ENCODE measurements at places on chromosomes 4 and X.

DNA sequence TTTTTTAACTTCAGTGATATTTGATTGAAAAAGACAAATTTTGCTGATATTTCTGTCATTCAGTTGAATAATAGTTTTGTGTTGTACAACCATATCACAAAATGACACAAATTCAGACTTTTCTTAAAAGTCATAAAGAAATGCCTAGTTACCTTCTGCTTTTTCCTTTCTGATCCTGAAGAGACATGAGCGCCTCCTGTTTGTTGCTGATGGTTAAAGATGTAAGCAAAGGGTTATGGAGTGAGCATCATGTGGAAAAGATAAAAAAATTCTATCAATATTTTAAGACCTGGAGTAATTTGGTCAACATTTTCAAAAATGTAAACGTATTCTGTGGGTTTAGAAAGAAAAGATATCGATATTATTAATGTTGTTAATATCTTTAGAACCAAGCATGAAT, 669.9 kb upstream of the NR3C2 start:
- no peak for DNase-seq

GRCh38 chr4:63459329-63459728, 949.9 kb downstream of the TECRL start:
- no peak for DNase-seq

DNA sequence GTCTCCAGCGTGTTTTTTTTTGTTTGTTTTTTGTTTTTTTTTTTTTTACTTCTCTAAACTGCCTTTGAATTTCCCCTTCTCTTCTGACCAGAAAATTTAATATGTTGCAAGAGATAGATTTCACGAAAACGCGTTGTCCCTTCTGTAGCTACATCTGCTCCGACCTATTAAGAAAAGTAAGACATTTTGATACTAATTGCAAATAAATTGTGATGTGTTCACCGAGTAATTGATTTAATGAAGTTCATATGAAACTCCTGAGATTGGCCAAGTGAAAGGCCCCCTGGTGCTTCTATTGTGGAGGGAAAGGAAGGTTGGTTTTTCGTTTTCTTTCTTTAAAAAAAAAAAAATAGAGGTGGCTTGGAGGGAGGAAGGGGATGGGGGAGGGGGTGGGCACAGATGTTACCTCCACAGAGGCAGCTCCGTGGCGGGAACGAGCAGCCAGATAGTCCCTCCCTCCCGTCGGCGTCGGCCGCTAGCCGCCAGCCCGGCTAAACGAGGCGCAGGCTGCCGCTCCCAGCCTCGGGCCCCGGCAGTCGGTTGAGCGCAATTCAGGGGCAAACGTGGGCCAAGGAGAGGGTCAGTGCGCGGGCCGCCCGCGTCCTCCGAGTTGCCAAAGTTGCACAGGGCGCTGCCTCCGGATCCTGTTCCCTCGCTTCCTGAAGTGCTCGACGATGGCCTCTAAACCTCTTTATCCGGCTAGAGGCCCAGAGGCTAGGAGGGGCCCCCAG, 139.1 kb upstream of the ZIC3 start:
- DNase-seq = no peak

DNA sequence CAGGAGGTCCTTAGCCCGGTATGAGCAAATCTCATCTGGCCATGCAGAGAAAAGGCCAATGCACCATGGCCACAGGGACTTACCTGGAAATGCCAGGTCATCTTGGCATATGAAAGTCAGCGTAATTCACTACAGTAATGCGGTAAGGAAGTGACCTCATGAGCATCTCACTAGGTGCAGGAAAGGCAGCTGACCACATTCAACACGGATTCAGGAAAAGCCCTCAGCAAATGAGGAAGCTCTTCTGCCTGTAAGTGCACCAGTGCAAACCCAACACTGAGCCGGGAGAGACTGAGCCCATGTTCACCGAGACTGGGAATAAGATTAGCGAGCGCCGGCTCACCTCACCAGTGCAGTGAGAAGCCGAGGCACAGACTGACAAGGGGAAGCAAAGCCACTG, 23.7 kb downstream of the LRPAP1 start:
- no peak for DNase-seq

DNA sequence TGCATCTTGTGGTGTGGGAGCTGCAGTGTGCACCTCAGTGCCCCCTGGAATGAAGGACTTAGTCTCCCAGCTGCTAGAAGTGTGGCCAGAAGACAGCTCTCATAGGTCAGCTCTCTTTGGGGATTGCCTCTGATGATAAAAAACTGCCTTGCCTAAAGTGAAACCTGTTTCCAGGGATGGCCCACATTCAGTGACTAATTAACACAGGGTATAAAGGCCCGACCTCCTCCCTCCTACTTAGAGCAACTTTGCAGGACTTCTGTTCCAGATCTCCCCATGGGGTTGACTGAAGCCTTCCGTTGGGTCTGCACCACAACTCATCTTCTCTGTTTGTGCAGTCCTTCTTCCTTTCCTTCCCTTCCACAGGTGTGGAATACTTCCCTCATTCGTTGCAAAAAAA, 53.2 kb downstream of the SPINK2 start:
- DNase-seq = no peak

DNA sequence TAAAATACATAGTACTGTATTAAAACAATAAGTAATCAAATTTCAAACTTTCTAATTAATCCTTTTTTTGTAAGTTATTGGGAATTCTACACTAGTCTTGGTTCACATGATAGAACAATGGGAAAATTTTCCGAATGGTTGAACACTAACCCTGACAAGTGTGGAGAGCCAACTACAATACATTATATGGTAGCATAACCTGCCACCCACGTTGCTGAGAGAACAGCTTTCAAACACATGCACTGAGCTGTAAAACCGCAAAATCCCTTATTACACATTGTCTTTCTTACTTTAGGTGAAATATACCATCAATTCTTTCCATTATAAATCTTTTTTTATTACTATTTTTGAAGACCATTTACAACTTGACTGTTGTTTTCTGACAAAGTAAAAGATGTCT, 54.7 kb downstream of the ANAPC10 start:
- no peak for DNase-seq

DNA sequence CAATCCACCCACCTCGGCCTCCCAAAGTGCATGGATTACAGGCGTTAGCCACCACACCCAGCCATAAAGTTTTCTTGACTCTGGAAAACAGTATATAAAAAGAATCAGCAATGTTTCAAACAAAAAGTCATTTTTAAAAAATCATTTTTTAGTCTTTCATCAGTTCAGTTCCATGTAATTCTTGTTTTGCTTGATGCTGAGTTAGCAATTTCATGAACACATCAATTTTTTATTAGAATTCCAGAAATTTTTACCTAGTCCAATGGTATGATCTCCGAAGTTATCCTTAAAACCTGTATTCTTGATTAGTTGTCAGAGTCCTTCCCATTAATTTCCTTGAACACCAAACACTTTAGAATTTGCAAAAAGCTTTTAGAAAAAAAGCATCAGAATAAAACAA, 56.8 kb downstream of the RCHY1 start:
- DNase-seq = no peak

DNA sequence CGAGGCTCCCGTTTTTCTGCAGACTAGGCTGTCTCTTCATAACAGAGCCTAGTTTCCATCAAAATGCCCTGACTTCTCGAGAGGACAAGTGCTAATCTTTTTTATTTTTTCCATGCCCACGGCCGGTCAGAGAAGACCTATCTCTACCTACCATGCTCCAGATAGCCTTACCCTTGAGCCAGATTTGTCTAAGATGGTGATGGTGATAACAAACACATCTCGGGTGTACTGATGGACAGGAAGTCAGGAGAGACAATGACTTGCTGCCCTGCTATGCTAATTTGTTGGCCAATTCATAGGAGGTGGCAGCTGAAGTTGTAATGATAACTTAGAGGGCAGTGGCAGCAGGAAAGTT, 42.2 kb upstream of the NKRF start:
- no peak for DNase-seq

- no peak for DNase-seq
These were observed 80.3 kb downstream of the DDIT4L start for GRCh38 chr4:100109921-100110320.

- no peak for DNase-seq
These were observed 16.0 kb downstream of the IGFBP7 start for GRCh38 chr4:57093845-57094831.

DNA sequence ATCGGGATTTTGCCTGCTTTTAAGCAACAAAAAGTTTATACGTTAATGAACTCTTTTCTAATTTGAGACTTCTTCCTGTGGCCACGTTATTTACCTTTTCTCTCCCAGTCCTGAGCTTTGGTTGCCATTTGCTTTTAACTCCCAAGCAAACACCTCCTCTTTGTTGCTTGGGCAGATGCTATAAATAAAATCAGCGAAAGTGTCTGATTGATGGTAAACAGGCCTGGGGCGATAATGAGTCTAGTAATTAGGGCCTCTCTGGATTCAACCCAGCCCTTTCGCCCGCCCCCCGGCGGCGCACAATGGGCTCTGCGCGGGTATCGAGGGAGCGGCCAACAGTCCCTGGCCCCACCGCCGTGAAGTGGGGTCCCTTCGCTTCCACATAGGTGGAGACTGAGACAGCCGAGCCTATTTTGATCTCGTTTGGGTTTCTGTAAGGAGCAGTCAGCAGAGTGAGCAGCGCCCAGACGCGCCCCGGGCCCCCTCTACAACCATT, 790 bp downstream of the CLGN start:
- peak; percentile 26 for DNase-seq

- DNase-seq = no peak
These were observed 37.5 kb downstream of the GC start for GRCh38 chr4:71746379-71746778.

GRCh38 chr4:119038116-119038841, 97.4 kb upstream of the MYOZ2 start:
- DNase-seq = no peak

DNA sequence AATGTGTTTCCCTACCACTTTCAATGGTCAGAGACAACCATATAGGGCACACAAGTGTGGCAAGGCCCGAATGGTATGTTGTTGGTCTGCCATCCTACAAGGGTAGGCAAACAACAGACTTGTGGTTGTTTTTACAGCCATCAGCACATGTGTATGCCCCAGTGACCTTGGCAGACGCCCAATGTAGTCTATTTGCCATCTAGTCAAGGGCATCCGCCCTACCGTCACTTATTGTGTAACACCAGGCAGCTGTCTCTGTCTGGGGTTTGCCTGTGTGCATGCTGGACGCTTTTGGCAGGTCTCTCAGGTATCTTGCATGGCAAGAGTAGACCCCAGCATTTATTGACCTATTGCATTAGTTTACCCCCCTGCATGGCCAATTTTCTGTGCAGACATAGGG, 1145.5 kb upstream of the POU3F4 start:
- DNase-seq = no peak

GRCh38 chr4:143713955-143714625, 13.6 kb upstream of the FREM3 start:
- DNase-seq = no peak

- DNase-seq = no peak
These were observed 41.9 kb downstream of the WWC2 start for GRCh38 chr4:183140911-183141320.

- no peak for DNase-seq
These were observed 59.4 kb upstream of the GK2 start for GRCh38 chr4:79467246-79467932.

GRCh38 chrX:115940888-115941332, 229.6 kb upstream of the AGTR2 start:
- peak; percentile 42 for DNase-seq

- DNase-seq = no peak
These were observed at the start of gene PABPC4L for GRCh38 chr4:134201216-134202161. Gene PABPC4L (minus strand): TSS chr4:134201789. CDS start chr4:134201019, 770 bp downstream.

DNA sequence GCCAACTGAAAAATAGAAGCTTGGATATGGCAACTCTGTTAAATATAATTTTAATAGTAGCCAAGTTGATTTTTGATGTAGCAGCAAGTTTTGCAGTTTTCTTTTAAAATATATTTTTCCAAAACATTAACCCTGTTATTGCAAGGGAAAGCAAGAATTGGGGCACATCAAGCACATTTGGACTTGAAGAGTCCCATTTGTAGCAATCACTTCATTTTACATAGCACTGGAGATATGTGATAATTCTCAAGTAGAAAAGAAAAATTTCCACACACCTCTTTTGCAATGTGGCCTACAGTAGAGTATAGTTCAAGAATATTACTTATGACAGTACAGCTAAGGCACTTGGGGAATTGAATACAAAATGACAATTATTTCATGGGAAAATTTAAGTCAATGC, 1.9 kb upstream of the PPP4R3C start:
- no peak for DNase-seq

DNA sequence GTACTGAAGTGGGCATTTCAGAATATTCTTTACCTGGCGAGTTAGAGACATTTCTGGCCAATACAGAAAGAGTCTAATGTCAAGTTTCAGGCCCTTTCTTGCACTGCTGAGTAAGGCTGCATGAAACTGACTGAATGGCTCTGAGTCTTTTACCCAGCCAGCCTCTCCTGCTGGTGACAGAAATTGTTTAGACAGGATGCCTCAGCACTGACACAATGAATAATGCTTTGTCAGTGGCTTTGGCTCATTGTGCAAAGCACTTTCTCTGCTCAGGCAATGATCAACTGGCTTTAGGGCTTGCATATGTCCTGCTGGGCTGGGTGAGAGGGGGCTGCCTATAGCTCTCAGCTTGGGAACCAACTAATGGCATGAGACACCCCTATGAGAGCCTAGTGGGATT, 45.5 kb downstream of the CLNK start:
- no peak for DNase-seq

DNA sequence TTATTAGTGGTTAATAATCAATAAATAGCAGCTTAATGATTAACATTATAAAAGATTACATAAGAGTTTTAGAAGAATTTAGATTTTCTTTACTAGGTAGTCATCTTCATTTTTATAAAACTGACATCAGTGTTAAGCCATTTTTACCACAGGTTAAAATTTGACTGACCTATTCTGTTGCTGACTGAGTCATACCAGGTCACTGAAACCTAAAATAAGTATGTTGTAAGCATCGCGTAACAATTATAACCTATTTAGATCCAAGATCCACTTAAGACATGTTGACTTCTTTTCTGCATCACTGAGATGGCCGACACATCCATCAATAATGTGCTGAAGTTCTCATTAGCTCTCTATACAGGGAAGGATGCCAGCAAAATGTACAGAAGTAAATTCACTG, 36.7 kb downstream of the ARX start:
- no peak for DNase-seq

GRCh38 chrX:115409551-115409950, 120.0 kb downstream of the LUZP4 start:
- no peak for DNase-seq

DNA sequence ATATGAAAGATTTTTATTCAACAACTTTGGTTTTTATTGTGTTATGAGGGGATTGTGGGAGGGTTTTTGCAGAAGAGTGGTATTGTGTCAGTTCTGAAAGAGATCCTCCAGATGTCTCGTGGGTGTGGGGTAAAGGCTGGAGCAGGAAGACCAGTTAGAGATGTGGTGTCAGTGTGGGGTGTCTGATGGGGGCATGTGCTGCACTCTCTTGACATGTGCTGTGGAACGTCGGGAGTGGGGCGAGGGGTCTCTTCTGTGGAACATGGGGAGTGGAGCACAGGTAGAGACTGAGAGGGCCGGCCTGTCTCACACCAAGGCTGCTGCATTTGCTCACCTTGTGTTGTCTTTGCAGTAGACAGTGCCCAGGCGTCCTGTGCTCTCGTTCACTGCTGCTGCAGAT, 37.6 kb downstream of the FAM193A start:
- DNase-seq = no peak

- DNase-seq = no peak
These were observed 259.4 kb upstream of the DIAPH2 start for GRCh38 chrX:96425200-96425599.

GRCh38 chr4:165461159-165461821, 82.5 kb downstream of the CPE start:
- no peak for DNase-seq

All from hypothalamus (tissue), 51 donors.